ENCODE measurements at places on chromosomes 4 and X.
A peak's percentile ranks its signal among the peaks of the same experiment; 100 is the strongest.

DNA sequence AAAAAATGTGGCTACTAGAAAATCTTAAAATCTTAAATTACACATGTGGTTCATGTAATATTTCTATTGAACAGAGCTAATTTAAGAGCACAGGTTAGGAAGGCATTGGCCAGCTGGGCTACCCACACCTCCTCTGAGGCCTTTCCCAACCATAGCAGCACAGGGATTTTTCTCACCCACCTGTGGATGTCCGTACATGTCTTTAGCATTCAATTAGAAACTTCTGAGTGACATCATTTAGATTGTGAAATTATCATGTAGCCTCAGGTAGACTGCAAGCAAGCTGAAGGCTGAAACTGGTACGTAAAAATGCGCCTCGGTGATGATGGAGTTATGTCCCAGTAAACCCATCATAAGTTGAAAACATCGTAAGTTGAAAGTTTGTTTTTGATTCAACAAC, 31.2 kb downstream of the SCARB2 start:
- no peak for DNase-seq

DNA sequence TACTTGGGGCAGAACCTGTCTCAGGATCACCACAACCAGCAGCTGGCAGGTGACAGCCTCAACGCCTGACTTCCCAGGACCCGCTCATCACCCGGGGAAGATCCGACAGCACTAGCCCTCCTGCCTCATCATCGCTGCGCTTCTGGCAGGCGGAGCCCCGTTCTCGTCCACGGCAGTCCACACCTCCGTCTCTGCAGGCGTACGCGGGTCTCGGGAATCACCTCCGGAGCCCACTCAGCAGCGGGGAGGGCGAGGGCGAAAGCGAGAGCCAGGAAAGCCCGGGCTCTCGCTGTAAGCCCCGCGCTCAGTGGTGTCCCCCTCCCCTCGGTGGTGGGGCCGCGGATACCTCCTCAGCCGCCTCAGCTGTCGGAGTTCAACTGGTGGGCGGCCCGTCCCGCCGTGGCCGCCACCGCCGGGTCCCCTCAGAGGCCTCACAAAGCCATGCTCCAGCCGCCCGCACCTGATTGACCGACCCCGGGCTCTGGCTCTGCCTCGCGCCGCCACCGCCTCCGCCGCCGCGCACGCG, 518 bp upstream of the CNKSR2 start:
- DNase-seq, result no peak

DNA sequence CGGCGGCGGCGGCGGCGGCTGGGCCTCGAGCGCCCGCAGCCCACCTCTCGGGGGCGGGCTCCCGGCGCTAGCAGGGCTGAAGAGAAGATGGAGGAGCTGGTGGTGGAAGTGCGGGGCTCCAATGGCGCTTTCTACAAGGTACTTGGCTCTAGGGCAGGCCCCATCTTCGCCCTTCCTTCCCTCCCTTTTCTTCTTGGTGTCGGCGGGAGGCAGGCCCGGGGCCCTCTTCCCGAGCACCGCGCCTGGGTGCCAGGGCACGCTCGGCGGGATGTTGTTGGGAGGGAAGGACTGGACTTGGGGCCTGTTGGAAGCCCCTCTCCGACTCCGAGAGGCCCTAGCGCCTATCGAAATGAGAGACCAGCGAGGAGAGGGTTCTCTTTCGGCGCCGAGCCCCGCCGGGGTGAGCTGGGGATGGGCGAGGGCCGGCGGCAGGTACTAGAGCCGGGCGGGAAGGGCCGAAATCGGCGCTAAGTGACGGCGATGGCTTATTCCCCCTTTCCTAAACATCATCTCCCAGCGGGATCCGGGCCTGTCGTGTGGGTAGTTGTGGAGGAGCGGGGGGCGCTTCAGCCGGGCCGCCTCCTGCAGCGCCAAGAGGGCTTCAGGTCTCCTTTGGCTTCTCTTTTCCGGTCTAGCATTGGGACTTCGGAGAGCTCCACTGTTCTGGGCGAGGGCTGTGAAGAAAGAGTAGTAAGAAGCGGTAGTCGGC, 528 bp downstream of the FMR1 start:
- no peak for DNase-seq

DNA sequence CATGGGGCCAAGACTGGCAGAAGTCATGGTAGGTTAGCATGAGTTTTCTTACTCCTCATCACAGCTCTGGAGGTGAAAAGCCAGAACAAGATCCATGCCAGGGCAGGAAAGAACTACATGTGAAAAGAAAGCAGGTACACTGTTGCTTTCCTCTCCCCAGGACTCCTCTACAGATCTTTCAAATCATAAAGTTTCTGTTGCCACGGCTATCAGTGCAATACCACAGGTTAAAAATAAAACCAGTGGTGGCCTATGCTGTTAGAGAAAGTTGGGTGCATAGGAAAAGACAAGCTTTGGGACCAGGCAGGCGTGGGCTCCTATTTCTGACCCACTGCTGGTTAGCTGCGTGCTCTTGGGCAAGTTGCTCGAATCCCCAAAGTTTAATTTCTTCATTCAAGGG, 81.4 kb downstream of the SH3RF1 start:
- DNase-seq, result no peak

GRCh38 chrX:15512401-15512965, 11.9 kb downstream of the BMX start:
- DNase-seq, result no peak

DNA sequence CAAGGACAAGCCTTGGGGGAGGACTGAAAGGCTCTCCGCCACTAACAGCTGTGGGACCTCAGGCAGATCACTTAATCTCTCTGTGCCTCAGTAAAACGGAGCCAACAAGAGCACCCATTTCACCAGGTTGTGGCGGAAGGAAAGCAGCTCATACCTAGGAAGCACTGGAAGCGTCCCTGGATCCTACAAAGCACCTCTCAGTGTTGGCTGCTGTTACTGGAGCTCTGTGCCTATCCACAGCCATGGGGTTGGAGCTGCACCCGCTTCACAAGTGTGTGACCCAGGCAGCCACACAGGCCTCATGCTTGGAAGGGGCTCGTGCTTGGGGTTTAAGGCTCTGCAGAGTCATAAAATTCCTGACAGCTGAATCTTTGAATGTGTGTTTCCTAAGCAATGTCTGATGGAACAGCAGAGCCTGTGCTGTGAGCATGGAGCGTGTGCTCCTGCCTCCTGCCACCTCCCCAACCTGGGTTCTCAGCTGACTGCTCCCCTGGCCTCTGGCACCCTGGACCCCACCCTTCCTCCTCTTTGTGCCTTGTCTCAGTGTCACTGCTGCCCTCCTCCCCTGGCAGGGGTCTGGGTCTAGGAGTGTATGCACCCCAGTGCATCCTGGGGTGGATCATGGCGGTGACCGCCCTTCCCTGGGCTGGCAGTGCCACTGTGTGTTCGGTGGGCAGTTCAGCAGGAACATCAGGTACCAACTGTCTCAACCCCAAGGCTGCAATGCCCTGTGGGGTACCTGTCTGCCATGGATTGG, 14.4 kb upstream of the MAN2B2 start:
- no peak for DNase-seq

DNA sequence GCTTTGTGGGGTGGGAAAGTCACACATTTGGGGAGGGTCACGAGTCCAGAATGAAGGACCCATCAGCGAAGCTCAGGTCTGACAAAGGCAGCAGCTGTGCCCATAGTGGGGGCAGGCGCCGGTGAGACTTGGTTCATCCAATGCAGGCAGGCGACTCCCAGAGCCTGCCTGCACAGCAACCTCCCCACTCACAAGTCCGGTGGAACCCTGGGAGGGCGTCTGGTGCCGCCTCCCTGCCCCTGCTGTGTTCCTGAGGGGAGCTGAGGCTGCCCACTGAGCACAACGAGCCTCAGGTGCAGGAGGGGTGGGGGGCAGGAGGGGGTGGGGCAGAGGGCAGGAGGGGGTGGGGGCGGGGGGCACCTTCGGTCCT, 13.7 kb downstream of the LRPAP1 start:
- no peak for DNase-seq

GRCh38 chr4:1413204-1413663, 7.0 kb upstream of the NKX1-1 start:
- no peak for DNase-seq

DNA sequence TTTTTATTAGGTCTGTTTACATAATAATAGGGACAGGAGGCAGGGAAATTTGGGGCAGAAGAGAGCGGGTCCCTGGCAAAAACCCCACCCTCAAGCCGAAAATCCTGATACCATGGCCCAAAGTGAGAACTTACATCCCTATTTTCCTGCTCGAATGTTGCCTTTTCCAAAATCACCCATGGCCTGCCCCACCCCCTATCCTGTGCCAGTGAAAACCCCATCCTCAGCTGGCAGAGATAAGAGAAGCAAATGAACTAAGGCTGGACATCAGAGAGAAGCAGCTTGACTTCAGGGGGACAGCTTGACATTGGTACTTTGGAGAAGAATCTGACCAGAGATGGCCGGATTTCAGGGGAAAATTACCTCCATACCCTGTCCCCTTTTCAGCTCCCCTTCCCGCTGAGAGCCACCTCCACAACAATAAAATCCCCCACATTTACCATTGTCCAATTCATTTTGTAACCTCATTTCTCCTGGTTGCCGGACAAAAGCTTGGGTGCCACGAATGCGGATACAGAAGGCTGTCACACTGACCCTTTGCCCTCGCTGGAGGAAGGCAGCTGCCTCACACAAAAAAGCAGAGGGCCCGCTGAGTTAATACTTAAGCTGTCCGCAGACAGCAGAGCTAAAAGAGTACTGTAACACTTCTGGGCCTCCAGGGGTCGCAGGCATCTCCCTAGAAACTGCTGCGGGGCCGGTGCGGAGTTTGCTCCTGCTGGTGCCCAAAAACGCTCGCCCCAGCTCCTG, 196.2 kb downstream of the SNCA start:
- DNase-seq, result peak; percentile 16
